ENCODE measurements at places on chromosomes 5 and 9.

DNA sequence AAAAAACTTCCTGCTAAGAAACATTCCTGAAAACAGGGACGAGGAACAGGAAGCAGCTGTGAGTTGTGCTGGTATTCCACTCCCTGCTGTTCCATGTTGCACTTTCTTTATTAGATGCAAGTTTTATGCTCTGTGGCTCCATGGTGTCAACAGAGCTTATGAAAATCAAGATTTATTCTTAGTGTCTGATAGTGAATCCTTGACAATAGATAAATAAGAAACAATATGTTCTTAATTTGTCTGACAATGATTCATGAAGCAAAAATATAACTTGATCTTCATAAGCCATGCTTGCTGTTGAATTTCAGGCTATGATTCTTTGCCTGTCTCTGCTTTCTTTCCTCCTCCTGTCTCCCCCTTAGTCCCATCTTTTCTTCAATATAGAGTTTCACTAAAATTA is 119.6 kb downstream of the DROSHA start:
- DNase-seq, result peak; percentile 34

GRCh38 chr9:114096041-114096511 is 3.0 kb downstream of the KIF12 start:
- DNase-seq, result no peak

DNA sequence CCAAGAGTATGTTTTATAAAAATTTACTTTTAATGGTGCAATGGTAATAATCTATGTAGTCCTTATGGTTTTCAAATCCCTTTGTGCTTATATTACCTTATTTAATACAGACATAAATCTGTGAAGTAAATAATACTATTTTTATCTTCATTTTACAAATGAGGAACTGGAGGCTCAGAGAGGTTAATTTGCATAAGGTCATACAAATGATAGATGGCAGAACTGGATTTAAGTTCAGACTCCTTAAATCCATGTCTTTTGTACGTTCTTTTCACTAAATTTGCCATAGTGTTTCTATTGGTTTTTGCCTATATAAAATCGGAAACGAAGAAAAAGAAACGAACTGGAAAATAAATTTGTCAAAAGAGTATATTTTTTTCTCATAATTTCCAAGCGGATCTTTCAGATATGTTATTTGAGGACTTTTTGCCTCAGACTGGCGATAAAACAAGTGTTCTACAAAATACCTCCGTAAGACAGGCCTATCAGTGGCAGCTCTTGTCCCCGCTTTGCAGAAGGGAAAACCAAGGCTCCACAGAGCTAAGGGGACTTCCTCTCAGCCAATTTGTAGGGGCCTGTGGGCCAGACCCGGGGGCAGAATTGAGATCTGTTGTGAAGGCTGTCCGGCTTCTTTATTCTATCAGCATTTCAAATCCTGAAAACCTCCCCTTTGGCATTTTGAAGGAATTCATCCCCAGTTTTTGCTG is 1.1 kb upstream of the TNFAIP8 start:
- DNase-seq, result no peak

GRCh38 chr9:124685217-124685616 is 85.9 kb downstream of the NR6A1 start:
- no peak for DNase-seq

GRCh38 chr9:4262735-4263141 is 37.1 kb downstream of the GLIS3 start:
- peak; percentile 54 for DNase-seq

All from myocyte (in vitro differentiated cells).